Memory B cell (primary cell): ENCODE measurements at places on chromosomes 1 and 21.

DNA sequence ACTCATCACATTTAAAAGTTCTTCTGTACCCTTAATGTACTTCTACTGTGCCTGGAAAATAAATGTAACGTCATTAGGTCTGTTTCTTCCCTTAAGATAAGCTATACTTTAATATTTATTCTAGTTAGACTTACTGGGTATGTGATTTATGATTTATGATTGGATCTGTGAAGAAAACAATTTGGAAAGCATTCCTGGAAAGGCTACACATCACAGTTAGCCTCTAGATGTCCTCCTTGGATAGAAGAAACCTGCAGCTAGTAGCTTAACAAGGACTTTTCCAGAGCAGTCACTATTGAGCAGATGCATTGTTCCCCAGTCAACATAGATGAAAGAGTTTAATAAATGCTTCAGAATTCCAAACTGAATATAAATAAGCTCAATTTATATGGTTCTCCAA lies 22.2 kb upstream of the ABL2 start:
- no peak for DNase-seq

DNA sequence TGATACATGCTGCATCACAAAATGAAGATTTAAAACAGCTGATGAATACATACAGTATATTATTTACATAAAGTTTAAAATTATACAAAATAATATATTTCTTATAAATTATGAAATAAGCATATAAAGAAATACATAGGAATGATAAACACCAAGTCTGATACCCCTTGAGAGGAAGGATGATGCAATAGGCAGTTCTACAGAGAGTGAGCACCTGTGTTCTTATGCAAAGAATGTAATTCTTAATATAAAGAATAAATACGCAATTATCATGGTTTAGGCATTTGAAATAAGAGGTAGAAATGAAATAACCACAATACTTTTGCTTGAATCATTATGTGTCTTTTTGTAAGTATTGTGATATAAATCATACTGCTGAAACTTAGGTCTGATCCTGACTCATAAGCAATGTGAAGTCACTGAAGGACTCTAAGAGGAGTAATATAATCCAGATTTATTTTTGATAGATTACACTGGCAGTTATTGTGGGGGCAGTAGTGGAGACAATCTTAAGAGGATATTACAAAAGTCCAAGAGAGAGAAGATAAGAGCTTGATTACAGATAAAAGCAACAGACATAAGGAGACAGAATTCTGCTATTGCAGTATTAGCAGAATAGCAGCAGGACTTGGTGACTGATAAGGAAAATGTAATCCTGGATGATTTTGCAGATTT lies 39.0 kb downstream of the TTLL7 start:
- DNase-seq = no peak

DNA sequence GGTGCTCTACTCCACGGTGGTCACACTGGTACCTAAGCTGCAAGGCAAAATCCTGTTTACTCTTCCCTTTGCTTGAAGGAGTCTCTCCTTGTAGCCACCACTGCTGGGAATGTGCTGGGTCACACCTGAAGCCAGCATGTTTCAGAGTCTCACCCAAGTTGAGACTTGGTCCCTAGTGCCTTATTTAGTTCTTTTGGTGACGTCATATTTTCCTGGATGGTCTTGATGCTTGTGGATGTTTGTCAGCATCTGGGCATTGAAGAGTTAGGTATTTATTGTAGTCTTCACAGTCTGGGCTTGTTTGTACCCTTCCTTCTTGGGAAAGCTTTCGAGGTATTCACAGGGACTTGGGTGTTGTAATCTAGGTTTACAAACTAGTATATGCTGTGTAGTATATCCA lies 5.6 kb upstream of the MTARC2 start:
- no peak for DNase-seq

GRCh38 chr1:1040004-1040991 lies 20.4 kb downstream of the AGRN start:
- DNase-seq = no peak

DNA sequence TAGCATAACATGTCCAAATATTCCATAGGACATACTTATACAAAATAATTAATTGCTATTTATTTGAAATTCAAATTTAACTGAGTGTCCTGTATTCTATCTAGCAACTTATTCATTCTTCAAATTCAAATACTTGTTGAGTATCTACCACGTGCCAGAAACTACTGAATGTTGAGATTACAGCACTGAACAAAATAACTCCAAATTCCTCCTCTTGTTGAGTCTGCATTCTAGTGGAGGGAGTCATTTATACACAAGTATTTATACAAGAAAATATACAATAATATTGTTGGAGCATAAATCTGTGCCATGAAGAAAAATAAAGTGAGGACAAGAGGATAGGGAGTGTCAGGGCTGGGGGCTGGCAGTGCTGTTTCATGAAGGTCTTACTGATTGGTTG lies 43.7 kb upstream of the CDC42BPA start:
- no peak for DNase-seq

GRCh38 chr1:66553846-66554245 lies 19.9 kb downstream of the SGIP1 start:
- no peak for DNase-seq

DNA sequence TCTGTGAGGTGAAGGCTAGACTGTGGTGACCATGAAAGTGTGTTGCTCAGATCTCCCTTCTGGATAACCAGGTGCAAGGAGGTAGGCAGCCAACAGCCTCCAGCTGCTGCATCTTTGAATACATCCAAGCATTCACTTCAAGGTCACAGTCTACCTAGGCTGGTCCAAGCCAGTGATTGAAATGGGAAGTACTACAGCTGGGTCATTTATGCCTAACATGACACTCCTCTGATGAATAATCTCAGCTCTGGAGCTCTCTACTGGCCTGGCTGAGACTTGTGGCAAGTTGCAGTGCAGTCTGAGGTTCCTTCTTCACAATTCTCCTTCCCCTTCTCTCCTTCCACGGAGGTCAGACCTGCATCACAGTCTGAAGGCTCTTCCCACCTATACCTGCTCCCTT lies 35.0 kb upstream of the ARHGAP29 start:
- no peak for DNase-seq

GRCh38 chr1:16162163-16162822 lies 6.4 kb upstream of the EPHA2 start:
- DNase-seq = no peak

DNA sequence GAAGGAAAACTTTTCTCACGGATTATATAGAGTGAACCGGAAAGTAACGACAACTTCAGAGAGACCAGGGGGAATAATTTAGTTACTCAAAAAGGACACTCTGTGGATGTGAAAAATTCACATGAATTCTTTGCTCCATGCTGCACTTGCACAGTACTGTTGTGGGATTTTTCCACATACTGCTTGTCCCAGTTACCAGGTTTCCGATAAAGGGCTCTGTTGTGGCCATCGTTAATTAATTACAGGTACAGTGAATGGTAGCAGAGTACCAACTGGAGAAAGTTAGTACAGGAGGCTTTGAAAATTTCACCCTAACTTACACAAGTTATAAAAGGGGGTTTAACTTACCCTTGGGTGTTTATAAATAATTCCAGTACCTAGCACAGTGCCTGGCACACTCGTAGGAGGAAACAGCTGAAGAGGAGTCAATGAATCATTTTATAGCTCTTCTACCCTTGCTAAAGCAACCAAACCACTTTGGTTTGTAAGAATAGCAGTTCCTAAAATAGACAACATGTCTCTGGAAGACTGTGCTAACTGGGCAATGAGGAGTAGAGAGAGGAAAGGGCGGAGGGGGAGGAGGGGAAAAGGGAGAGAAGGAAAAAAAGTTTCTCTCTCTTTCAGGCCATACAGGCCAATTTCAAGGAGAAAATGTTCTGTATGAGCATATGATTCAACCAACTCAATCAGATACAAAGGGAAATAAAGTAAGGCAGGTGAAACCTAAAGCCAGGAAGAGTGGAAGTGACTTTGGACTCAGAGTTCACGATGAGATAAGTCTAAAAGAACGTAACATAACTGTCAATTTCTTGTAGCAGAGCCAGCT lies 98.3 kb upstream of the MAGI3 start:
- DNase-seq = no peak

DNA sequence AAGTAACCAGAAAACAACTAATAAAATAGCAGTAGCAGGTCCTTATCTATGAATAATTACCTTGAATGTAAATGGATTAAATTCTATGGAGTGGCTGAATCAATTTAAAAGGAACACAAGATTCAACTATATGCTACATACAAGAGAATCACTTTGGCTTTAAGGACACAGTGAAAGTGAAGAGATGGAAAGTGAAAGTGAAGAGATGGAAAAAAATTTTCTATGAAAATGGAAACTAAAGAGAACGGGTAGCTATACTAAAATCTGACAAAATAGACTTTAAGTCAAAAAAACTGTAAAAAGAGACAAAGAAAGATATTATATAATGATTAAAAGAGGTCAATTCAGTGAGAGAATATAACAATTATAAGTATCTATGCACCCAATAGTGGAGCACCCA lies 54.7 kb downstream of the C1orf185 start:
- no peak for DNase-seq
